Activated CD8-positive, alpha-beta memory T cell treated with anti-CD3 and anti-CD28 coated beads for 1 hour (primary cell): ENCODE measurements at places on chromosomes 2 and 18.

GRCh38 chr2:150732064-150732463 lies 244.6 kb upstream of the RND3 start:
- no peak for DNase-seq

- DNase-seq, result no peak
These were observed 43.4 kb downstream of the THUMPD2 start for GRCh38 chr2:39735648-39736047.

DNA sequence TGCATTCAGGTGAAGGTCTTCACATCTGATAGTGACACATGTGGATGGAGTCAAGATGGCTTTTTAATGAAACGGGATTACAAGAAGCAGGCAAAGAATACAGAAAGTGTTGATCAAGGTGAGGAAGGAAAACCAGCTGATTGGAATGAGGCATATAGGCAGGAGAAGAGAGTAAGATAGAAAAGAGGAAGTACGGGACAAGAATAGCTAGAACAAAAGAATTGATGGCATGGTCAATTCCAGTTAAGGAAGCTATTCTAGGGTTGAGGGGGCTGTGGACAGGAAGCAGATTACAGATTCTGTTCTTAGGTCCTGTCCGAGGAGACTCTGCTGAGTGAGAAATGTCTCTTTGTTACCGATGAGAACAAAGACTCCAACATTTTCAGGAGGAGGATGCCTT lies 13.2 kb upstream of the NCK2 start:
- DNase-seq, result no peak

DNA sequence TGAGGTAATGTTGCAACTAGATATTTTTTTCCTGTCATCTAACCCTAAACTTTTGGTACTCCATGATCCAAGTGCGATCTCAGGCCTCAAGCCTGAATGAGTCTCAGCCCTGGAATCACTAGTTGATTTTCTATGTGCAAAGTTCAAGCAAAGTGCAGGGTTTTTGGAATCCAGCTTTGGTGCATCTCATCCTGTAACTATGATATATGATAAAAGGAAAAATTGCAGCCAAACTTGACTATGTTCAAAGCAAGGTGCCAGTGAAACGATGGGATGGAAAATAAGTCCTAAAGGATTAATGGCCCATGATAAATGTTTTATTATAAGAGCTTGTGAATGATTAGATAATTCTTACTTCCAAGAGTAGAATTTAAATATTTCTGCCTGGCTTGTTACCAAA lies 78.9 kb upstream of the NT5C1B start:
- no peak for DNase-seq

DNA sequence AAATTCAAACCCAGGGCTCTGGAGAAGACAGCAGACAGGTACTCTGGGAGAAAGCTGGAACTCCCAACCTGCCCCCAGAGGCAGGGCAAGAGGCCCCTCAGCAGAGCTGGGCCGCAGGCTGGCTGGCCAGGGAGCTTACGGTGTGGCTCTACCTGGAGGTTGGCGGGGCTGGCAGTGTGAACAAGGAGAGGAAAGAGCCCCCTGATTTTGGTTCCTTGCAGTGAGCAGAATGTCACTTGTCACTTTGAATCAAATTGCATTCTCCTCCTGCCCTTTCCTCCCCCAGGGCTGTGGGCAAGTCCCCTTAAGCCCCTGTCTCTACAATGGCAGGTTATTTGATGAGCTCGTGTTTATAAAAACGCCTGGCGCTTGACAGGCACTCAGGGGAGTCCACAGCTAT lies 32.6 kb downstream of the MYO7B start:
- no peak for DNase-seq

- DNase-seq, result no peak
These were observed 857 bp downstream of the RESP18 start for GRCh38 chr2:219331560-219332213.
